ENCODE measurements at places on chromosomes 11 and 22. TPM values are rescaled to one million over a fixed set of nuclear protein-coding genes. Genes with fewer than 3 reads are reported as not detected.
A peak's percentile ranks its signal among the peaks of the same experiment; 100 is the strongest.

DNA sequence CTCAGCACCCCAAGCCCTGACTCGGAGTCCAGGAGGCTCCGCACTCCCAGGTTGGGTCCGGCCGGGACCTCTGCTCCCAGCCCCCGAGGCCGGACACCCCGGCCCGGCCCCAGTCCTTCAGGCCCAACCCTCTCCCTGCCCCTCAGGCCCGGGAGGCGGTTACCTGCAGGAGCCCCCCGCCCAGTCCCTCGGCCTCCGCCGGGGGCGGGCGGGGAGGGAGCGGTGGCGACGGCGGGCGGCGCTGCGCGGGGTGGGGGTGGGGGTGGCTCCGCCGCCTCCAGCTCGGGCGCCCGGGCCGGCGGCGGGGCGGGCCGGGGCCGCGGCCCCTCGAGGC is 310 bp downstream of the TCF20 start:
- DNase-seq: no peak

DNA sequence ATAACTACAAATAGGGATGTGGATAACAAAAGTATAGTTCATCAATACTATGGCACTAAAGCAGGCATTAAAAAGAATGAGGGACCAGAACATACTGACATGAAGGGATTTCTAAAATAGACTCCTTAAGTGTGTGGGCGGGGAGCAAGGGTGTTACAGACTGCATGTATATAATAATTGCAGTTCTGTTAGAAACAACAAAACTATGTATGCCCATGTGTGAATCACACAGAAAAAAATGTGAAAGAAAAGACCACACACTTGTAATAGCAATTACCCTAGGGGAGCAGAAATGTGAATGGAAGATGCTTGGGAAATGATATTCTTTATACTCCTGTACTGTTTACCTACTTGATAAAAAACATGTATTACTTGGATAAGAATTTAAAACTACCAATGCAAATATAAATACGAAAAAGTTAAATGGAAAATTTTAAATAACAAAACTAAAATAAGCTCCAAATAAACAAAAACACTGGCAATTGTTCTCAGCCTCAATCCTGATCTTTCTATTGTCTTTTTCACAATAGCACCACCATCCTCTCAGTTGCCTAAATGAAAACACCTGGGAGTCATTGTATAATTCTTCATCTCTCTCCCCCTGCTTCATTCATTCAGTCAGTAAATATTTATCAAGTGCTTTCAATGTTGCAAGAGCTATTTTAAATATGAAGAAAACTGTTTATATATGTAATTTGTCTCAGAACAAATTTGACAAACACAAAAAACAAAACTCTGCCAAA is 129.8 kb downstream of the FCHSD2 start:
- no peak for DNase-seq

DNA sequence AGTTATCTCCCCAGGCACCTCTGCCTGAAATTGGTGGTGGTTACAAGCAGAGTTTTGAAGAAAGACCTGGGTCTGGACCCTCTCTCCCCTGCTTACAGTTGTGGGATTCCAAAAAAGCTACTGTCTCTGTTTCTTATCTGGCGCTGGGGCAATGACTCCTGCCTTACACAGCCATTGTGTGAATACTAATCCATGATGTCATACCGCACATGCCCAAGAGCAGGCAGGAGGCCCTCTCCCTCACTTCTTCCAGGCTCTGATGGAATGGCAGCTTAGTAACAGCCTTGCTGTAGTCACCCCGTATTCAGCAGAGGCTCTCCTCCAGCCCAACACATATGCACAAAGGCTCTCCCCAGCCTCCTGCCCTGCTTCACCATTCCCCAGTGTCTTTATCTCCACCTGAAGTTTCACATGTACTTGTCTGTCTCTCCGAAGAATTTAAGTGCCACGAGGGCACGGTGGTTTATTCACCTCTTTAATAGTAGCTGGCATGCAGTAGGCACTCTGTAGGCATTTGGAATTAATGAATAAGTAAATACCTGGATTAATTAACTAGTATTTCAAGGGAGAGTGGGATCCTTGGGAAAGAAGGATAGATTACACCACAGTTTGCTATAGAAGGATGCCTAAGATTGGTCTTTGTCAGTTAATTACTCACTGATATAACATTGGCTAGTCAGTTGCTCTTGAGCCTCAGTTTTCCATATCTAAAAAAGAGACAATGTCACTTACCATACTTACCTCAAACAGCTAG is 165.6 kb downstream of the ETS1 start:
- DNase-seq: no peak

DNA sequence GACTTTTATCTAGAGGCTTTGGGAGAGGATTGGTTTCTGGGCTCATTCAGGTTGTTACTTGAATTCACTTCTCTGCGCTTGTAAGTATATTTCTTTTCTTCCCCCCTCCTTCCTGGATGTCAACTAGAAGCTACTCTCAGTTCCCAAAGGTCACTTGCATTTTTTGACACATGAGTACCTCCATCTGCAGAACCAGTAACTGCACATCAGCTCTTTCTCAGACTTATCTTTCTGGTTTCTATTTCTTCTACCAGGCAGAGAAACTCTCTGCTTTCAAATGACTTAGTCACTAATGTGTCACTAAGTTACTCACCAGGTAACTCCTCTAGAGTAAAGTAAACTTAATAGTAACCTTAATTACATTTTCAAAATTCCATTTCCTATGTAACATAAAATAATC is 773.0 kb upstream of the LUZP2 start:
- DNase-seq: no peak

GRCh38 chr11:66421492-66422205 is 814 bp downstream of the NPAS4 start:
- peak; percentile 27 for DNase-seq

DNA sequence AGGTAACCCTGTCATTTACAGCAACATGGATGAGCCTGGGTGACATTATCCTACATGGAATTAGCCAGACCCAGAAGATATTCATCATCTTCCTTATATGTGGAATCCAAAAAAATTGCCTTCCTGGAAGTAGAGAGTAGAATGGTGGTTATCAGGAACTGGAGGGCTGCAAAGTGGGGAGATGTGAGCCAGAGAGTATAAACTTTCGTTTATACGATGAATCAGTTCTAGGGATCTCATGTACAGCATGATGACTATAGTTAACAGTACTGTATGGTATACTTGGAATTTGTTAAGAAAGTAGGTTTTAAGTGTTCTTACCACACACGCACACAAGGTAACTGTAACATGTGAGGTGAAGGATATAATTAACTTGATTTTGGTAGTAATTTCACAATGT is 79.1 kb downstream of the TBC1D22A start:
- no peak for DNase-seq

DNA sequence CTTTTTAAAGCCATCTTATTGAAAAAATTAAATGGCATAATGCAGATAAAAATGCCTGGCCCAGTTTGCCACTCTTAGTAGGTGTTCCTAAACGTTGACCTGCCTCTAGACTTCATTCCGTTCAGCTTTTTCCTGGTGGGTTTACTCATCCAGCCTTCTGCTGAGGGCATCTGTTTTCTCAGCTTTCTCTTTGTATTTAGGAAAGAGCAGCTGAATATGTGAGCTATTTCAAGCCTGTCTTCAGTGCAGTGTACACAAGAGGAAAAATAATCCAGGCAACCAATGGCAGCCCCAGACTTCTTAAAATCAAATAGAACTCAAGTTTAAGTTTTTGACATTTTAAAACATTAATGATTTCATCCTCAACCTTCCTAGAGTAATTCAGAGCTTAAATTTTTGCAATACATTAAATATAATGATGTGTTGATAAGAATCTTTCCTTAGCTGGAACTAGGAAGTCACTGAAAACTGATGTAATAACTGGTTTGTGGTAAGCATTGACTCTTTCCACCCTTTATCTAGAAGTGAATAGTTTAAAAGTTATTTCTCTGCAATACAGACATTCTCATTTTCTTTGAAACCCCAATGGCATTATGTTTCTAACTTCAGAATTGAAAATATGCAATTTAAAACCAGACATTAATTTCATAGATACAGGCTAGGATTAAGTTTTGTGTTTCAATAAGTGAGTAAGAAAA is 165.4 kb downstream of the AASDHPPT start:
- DNase-seq: no peak

DNA sequence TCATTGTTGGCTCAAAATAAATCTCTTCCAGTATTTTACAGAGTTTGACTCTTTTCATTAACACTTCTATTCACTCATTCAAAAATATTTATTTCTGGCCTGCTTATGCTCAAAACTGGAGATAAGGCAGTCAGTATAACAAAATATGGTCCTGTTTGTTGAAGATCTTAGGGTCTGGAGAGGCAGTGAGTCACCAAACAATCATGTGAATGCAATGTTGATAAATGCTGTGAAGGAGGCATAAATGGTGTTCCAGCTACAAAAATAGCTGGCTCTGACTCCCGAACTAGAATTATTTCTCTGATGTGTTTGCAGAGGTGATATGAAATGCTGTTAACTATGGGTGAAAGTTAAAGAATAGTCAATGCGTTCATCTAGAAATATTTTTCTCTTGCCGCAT is 390.6 kb downstream of the AASDHPPT start:
- no peak for DNase-seq

DNA sequence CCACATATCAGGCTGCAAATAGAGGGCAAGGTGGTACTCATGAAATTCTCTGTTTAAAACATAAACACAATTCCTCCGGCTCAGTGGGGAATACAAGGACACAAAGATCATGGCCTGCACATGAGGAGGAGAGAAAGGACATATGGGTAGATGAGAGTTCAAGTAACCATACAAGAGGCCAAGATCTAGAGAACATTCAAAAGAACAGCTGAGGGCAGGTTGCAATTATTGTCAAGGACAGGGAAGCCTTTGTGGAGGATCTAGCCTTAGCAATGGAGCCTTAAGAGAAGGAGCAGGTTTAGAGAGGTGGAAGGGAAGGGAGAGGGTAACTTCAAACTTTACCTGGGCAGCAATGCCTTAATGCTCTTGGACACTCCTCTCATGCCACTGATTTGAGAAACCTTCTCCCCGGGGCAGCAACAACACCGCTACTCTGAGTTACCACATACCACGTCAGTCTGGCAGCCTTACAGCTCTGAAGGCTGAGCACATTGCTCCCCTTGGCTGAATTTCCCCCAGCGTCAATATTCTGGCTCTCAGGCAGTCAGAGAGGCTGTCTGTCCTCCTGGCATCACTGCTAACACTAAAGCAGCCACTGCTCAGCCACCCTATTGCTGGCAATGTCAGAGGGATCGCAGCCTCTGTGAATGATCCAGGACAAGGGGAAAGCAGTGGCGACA is 55.5 kb downstream of the CLPB start:
- no peak for DNase-seq

DNA sequence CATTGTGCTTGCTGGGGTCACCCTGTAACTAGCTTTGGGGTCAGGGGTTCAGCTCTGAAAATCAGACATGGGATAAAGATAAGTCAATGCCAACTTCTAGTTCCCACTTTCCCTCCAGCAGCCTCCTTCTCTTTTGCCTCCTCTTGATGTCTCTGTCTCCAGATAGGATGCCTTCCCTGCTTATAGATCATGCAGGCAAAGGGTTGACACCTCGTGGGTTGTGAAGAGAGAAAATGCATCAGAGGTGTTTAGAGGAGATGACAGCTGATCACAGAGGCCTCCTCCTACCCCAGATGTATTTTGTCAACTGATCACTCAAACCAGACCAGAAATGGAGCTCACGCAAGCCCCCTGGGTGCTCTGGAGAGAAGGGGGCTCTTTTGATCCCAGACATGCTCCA is 337.8 kb downstream of the BUD13 start:
- no peak for DNase-seq

- no peak for DNase-seq
Observed at GRCh38 chr11:123567466-123567865, 87.0 kb downstream of the SCN3B start.

Gene TSG101
- 76.5 TPM for total RNA-seq

Gene TPBGL
- total RNA-seq: not detected

Gene OR10D3
- not detected for total RNA-seq

Gene LARGE1
- total RNA-seq: 5.2 TPM

Gene OR8D4
- total RNA-seq: not detected

Gene DEPDC7
- total RNA-seq: 2.3 TPM

Gene LRRC56
- 0.85 TPM for total RNA-seq
